Activated T-cell treated with anti-CD3 and anti-CD28 coated beads, Interleukin-2, amount 50 U/mL, for 24 hours (primary cell): ENCODE measurements at places on chromosomes 7 and 10.
A peak's percentile ranks its signal among the peaks of the same experiment; 100 is the strongest.

GRCh38 chr7:125099519-125099918 lies 169.9 kb upstream of the POT1 start:
- H3K27ac ChIP-seq: no peak overlapping the region
- H3K4me1 ChIP-seq: no peaks in the 10 kb centered on the region
- H3K36me3 ChIP-seq: no peaks in the 10 kb centered on the region
- no peaks in the 10 kb centered on the region for H3K27me3 ChIP-seq
- H3K4me3 ChIP-seq: no peak overlapping the region

GRCh38 chr7:11667810-11668185 lies 164.2 kb downstream of the THSD7A start:
- no peak overlapping the region for H3K27ac ChIP-seq
- H3K27me3 ChIP-seq: no peaks in the 10 kb centered on the region
- no peaks in the 10 kb centered on the region for H3K36me3 ChIP-seq
- DNase-seq: no peak
- H3K4me1 ChIP-seq: no peaks in the 10 kb centered on the region

- peaks cover 11% of the 10 kb centered on the region for H3K27me3 ChIP-seq
- H3K4me1 ChIP-seq: peaks cover 53% of the 10 kb centered on the region
- H3K36me3 ChIP-seq: no peaks in the 10 kb centered on the region
- no peak overlapping the region for H3K27ac ChIP-seq
Observed at GRCh38 chr10:48805848-48806247, 121.2 kb downstream of the WDFY4 start.

DNA sequence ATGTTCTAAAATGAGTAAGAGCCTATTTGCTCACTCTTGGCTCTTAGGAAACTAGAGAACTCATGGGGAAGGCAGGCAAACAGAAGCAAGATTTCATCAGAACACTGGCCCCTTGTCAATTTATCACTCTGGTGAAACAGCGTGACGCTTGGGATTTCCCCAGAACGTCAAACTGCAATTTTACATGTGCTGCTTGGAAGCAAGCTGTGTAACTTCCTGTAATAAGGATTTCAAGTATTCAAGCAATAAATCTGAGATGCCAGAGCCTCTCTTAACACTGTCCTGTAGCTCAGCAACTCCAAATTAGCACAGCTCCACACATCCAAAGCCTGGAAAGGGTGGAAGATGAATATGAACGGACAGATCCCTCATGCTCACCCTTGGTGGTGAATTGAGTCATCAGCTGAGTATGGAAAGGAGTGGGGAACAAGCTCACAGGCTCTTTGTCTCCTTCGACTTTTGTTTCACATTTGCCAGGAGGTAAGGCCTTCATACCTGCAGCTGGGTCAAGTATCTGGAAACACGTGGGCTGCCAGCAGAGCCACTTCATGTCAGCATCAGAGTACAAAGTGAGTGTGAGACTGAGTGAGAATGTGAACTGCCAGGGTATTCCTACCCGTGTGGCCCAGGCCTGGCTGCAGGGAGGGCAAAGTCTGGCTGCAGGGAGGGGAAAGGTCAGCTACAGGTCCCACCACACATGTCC lies 140.4 kb upstream of the NAMPT start:
- peak overlapping the region; percentile 74 for H3K4me3 ChIP-seq
- H3K27me3 ChIP-seq: no peaks in the 10 kb centered on the region
- DNase-seq: peak; percentile 78
- peak overlapping the region; percentile 99 for H3K27ac ChIP-seq
- peaks cover 31% of the 10 kb centered on the region for H3K36me3 ChIP-seq

DNA sequence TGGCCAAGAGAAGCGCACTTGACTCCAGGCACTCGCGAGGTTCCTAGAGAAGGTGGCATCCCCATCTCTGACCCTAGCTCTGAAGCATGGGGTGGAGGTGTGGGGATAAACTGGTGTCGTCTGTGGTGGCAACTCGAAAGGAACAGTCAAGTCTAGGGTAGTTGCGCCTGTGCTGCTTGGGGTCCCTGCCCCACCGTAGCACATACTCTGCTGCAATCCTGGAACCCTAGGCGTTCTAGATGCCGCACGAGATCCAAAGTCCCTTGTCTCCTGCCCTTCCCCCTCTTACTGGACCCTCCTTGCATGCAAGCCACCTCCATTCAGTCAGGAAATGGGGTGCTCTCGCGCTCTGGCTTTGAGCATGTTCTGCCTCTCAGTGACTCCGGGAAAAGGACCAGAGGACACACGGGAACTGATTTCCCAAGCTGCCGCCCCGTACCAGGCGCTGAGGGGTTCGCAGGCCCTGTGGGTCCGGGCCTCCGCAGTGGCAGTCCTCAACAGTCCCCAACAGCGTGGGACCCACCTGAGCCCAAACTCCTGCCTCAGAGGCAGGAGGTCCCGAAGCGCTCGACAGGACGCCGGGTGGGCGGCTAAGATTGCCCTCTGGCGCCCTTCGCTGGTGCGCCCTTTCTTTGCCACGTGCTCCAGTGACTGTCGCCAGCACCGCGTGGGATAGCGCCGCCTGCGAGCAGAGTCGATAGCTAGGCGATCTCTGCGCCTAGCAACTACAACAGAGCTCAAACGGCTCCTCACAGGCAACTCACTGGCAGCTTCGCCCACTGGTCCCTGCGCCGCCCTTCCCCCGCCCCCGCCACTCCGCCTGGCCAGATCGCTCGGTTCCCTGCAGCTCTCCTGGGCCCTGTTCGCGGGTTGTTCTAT lies 452.0 kb downstream of the REEP3 start:
- H3K4me1 ChIP-seq: no peaks in the 10 kb centered on the region
- no peaks in the 10 kb centered on the region for H3K36me3 ChIP-seq
- peaks cover under 1% of the 10 kb centered on the region for H3K27me3 ChIP-seq
- no peak overlapping the region for H3K27ac ChIP-seq
- no peak overlapping the region for H3K4me3 ChIP-seq

GRCh38 chr10:21740989-21741388 lies 207.0 kb downstream of the MLLT10 start:
- H3K4me1 ChIP-seq: peaks cover 54% of the 10 kb centered on the region
- H3K27me3 ChIP-seq: no peaks in the 10 kb centered on the region
- H3K36me3 ChIP-seq: peaks cover 90% of the 10 kb centered on the region
- no peak for DNase-seq

DNA sequence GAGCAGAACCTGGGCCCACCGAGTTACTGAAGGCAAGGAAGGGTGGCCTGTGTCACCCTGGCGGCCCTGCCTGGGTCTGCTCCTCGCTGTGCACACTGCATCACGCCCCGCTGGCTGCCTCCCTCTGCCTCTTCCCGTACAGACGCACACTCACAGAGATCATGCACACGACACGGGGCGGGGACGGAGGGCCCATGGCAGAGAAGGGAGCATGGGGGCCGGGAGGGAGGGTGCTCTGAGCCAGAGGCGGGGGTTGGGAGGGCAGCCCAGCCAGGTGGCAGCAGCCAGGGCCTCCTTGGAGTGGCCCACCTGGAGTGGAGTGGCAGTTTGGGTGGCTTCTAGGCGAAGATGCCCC lies 16.6 kb downstream of the BUD23 start:
- H3K4me1 ChIP-seq: peaks cover 3% of the 10 kb centered on the region
- DNase-seq: no peak
- peaks cover 87% of the 10 kb centered on the region for H3K36me3 ChIP-seq
- H3K4me3 ChIP-seq: no peak overlapping the region
- no peaks in the 10 kb centered on the region for H3K27me3 ChIP-seq
- H3K27ac ChIP-seq: no peak overlapping the region

- H3K36me3 ChIP-seq: peaks cover 81% of the 10 kb centered on the region
- H3K27ac ChIP-seq: peak overlapping the region; percentile 97
- no peaks in the 10 kb centered on the region for H3K27me3 ChIP-seq
- peak; percentile 38 for DNase-seq
- peak overlapping the region; percentile 43 for H3K4me3 ChIP-seq
- H3K4me1 ChIP-seq: peaks cover 70% of the 10 kb centered on the region
Observed at GRCh38 chr10:43160046-43160920, 22.0 kb downstream of the CSGALNACT2 start.

- peaks cover 91% of the 10 kb centered on the region for H3K4me1 ChIP-seq
- H3K27ac ChIP-seq: peak overlapping the region; percentile 40
- no peak for DNase-seq
- H3K36me3 ChIP-seq: peaks cover 52% of the 10 kb centered on the region
- no peak overlapping the region for H3K4me3 ChIP-seq
- no peaks in the 10 kb centered on the region for H3K27me3 ChIP-seq
Observed at GRCh38 chr10:6597478-6597877, 17.4 kb upstream of the PRKCQ start.

DNA sequence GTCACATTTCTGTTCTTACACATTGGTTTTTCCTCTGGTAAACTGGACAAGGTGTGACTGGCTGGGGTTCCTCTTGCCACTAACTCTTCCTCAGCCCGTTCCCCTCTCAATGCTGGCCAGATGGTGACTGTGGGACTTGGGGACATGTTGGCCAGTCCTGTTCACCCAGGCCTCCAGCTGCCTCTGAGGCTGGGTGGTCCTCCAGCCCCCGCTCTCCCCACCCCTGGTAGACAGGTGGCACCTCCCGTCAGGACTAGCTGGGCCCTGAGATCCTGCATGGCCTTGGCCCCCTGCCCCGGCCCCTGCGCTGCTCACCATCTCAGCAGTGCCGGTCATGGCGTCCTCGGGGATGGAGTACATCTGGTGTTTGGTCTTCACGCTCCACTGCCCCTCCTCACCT lies 10.8 kb upstream of the MYL7 start:
- no peak for DNase-seq
- H3K36me3 ChIP-seq: no peaks in the 10 kb centered on the region
- no peaks in the 10 kb centered on the region for H3K4me1 ChIP-seq
- H3K4me3 ChIP-seq: no peak overlapping the region

GRCh38 chr10:130960531-130960930 lies 351.0 kb downstream of the TCERG1L start:
- no peak for DNase-seq
- H3K4me3 ChIP-seq: no peak overlapping the region

DNA sequence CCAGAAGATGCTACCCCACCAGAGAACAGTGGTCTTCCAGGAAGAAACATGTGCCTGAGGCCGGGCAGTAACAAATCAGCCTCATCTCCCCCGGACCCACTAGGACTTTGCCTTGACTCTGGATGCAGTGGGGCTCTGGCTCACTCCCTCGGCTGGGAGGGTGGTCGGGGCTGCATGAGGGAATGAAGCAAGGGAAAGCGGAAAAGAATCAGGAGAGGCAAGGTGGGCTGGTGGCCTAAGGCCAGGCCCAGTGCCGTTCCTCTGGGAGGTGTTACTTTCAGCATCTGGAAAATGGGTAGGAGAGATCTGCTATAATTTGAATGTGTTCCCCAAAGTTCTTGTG lies 51.8 kb downstream of the CLEC2L start:
- no peak for DNase-seq
- H3K4me1 ChIP-seq: no peaks in the 10 kb centered on the region
- H3K36me3 ChIP-seq: peaks cover 77% of the 10 kb centered on the region

DNA sequence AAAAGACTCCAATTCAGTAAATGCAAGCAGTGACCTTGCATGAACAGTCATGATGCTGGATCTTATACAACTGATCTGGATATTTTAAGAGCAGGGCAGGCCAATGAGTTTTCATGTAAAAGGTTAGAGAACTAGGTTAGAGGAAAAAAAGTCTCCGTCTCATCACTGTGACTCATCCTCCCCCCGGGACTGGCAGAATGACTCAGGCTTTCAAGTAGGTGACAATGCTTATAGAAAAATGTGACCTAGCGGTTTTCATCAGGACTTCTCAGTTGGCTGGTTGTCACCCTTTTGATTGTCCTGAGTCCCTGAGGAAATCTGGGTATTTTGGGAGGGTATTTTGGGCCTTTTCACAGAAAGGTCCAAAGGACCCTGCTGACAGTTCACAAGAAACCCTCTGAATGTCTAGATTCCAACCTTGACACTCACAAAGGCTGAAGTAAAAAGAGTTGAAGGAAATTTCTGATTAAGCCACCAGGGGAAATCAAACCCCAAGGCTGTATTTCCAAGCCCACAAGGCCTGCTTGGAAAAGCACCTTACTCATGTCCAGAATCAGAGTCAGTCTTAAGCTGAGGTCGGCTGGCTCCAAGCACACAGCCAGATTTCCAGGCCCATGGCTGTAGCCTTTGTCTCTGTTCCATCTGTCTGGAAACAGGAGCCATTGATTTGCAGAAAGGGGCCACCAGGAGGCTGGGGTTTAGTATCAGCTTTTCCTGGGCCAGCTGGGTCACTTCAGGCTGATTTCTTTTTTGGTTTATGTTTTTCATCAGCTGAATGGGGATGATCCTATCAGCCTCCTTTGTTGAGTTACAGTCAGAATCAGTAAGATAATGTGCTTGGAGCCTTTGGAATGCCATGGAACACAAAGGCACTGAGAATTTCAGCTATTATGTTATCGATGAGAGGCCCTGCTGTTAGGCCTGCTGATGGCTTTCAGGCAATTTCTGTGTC lies 226.4 kb upstream of the HABP2 start:
- no peaks in the 10 kb centered on the region for H3K36me3 ChIP-seq
- peaks cover 21% of the 10 kb centered on the region for H3K27me3 ChIP-seq
- DNase-seq: peak; percentile 34
- H3K4me3 ChIP-seq: no peak overlapping the region

- no peaks in the 10 kb centered on the region for H3K27me3 ChIP-seq
- H3K4me1 ChIP-seq: no peaks in the 10 kb centered on the region
- no peak overlapping the region for H3K4me3 ChIP-seq
- no peaks in the 10 kb centered on the region for H3K36me3 ChIP-seq
Observed at GRCh38 chr10:56679578-56679977, 318.5 kb upstream of the ZWINT start.

DNA sequence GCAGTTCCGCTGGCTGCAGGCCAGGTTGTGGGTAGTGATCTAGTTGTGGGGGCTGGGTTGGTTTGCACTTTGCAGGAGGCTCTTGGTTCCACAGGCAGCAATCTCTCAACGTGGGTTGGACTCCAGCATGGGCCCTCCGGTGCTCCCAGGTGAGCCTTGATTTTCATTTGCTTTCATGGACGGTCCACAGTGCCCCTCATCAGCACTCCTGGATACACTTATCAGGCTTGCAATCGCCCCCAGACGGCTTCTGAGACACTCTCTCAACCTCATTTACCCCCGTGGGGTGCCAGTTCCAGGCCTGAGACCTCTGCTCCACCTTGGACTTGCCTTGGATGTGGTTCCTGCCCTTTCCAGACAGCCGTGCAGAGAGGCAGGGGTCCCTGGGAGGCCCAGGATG lies 31.3 kb upstream of the ZNF273 start:
- no peaks in the 10 kb centered on the region for H3K36me3 ChIP-seq
- DNase-seq: no peak
- H3K4me3 ChIP-seq: no peak overlapping the region
- no peak overlapping the region for H3K27ac ChIP-seq
- H3K4me1 ChIP-seq: no peaks in the 10 kb centered on the region
- peaks cover 17% of the 10 kb centered on the region for H3K27me3 ChIP-seq
